CD4-positive, alpha-beta T cell treated with Interleukin-2 at 100 ng/mL for 4 hours (primary cell): ENCODE measurements at places on chromosomes 7 and 10.

DNA sequence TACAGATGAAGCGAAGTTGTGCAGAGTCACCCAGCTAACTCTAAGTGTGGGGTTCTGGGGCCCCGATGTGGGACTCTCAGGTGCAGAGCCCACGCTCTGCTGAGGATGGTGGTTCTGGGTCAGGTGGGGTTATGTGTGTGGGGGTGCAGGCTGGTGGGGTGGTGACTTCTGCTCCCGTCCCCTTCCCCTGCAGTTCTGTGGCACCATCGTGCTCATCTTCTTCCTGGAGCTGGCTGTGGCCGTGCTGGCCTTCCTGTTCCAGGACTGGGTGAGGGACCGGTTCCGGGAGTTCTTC, 28.6 kb upstream of the SH2D4B start:
- DNase-seq, result no peak

DNA sequence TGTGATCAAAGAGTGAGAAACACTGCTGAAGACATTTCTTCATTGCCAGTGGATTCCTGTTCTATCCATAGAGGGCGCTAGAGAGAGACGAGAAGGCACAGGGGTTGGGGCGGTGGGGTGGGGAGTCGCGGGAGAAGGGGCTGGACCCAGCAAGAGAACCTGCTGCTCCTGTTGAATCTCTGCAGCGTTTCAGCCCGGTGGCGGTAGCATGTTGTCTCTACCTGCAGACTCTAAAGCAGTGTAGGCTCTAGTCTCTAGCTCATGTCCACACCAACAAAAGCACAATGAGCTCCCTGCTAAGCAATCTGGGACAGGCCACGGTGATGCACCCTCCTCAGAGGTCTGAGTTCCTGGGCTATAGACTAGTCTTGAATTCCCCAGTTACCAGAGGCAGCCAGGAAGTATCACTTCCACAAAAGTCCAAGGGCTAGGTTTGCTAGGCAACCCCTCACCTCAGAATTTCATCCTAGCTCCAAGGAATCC, 167.7 kb downstream of the DGKB start:
- DNase-seq, result no peak

- DNase-seq, result no peak
Measured at GRCh38 chr7:68729371-68729770, 868.9 kb upstream of the AUTS2 start.

DNA sequence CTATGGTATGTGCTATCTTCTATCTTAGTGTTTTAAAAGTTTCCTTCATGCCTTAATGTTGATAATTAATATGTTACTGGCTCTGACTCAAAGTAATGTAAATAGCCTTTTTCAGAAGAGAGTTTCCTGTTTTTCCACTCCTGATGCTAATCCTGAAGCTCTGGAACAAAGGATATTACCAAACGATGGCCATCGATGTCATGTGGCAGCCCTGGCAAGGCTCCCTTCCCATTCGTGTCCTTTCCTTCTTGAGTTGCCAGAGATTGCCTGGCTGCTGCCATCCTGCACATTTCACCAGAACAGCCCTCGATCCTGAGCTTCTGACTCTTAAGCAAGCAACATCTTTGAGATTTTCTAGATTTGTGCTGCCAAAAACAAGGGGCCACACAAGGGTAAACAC, 46.0 kb downstream of the RNF133 start:
- no peak for DNase-seq

DNA sequence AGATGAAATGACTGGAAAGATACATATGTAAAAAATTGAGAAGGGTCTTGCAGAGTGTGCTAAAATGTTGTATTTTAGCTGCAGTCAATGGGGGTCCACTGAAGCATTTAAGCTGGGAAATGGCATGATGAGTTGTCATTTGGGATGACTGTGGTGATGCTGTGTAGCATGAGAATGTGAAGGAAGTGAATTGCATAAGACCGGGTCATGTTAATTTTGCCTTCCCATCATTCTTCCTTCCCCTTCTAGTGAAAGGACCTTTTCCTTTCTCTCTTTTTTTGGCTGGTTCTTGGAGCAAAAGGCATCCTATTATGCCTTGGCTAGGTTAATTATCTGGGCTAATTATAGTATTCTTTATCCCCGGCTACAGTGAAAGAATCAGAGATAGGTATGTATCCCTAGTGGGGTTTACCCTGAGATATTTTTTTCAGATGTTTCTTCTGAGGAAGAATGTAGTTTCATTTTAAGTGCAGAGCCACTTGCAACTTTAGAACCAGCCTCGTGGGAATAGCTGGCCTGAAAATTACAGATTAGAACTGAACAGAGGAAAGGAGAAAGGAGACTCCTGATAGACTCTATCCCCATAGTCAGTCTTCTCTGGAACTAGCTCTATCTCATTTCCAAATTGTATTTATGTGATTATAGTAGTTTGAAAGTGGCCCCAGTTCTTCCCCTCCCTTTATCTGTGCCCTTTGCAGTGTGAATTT, 93.6 kb downstream of the HGF start:
- DNase-seq, result no peak

GRCh38 chr7:54689394-54690049, 69.5 kb downstream of the SEC61G start:
- no peak for DNase-seq

DNA sequence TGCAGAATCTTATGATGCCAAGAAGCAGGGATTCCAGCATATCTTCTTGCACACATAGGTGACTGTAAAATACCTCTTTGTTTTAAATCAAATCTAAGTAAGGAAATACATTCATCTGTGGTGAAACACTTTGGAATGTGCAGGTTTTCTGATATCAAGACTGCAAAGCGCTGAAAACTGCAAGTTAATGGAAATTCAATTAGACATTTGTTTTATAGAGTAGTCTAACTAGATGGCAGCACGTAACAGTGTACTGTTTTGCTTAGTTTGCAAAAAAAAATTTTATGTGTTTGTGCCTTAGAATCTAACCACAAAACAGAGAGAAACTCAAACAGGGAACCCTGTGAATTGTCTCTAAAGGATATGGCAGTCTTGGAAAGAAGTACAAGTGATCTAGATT, 259.2 kb downstream of the HDAC9 start:
- no peak for DNase-seq

DNA sequence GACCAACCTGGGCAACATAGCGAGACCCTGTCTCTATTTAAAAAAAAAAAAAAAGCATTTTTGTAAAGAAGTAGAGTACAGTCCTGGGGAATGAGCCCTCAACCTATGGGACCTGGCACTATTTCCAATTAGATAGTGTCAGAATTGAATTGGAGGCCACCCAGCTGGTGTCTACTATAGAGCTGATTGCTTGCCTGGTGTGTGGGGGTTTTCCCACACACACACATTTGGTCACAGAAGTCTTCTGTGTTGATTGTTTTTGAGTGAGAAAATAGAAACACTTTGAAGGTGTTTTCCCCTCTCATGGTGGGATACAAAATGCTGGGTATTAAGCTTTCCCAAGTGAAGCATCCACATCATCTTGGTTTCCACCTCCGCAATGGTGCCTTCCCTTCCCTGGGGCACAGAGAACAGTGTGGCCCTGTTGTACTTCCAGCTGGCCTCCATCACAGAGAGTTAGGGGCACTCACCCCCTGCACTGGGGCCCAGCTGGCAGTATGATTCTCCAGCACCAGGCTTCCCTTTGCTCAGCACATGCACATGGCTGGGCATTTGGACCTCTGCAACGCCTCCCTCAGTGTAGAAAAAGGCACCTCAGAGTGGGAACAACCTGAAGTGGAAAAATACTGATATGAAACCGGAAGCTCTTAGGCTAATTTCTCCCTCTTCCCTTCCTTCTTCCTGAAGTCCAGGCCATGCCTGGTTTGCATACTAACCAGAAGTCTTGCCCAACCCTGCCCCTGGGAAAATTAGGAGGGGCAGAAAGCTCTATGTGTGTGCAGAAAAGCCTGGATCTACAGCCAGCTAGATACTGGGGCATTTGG, 10.7 kb upstream of the NFKB2 start:
- no peak for DNase-seq

DNA sequence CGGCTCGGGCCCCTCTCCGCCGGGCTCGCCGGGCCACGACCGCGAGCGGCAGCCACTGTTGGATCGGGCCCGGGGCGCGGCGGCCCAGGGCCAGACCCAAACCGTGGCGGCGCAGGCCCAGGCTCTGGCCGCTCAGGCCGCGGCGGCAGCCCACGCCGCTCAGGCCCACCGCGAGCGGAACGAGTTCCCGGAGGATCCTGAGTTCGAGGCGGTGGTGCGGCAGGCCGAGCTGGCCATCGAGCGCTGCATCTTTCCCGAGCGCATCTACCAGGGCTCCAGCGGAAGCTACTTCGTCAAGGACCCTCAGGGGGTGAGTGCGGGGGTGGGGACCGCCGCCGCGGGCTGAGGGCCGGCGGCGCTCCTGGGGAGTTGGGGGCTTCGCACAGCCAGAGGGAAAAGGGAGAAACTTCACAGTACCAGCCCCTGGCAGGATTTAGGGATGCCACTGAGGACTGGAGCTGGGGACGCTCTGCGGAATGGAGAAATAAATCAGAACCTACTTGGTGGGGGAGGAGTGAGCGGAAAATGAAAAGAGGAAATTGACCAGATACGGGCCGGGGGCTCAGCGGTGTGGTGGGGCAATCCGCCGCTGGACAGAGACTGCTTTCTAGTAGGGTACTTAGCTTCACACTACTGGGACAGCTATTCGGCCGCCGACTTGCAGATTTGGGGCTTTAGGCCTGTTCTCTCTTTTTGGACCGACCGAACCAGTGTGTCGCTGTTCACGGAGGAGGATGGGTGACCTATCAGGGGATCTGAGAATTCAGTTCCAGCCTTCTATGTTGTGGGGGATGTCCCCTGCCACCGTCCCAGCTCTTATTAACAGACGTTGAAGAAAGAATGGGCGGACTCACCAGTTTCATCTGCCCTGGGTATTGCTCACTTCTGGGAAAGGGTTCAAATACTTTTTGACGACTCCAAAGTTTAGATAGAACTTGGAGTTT, 669 bp downstream of the PI4K2A start:
- DNase-seq, result no peak

GRCh38 chr10:92173996-92174395, 116.9 kb downstream of the CPEB3 start:
- DNase-seq, result no peak

DNA sequence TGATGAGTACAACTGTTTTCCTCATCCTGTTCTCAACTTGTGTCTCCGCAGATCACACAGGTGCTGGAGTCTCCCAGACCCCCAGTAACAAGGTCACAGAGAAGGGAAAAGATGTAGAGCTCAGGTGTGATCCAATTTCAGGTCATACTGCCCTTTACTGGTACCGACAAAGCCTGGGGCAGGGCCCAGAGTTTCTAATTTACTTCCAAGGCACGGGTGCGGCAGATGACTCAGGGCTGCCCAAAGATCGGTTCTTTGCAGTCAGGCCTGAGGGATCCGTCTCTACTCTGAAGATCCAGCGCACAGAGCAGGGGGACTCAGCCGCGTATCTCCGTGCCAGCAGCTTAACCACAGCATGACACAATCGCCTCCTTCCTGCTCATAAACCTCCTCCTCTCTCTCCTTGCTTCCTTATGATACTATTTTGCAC, 126.7 kb upstream of the PRSS58 start:
- DNase-seq, result peak; percentile 34

GRCh38 chr7:55245271-55245723, 119.8 kb upstream of the LANCL2 start:
- DNase-seq, result no peak

GRCh38 chr7:12257582-12257981, 46.5 kb downstream of the TMEM106B start:
- peak; percentile 84 for DNase-seq

- no peak for DNase-seq
Measured at GRCh38 chr7:1858435-1859265, 188.6 kb downstream of the ELFN1 start.

- DNase-seq, result no peak
Measured at GRCh38 chr10:60123172-60123571, 216.8 kb upstream of the CCDC6 start.

DNA sequence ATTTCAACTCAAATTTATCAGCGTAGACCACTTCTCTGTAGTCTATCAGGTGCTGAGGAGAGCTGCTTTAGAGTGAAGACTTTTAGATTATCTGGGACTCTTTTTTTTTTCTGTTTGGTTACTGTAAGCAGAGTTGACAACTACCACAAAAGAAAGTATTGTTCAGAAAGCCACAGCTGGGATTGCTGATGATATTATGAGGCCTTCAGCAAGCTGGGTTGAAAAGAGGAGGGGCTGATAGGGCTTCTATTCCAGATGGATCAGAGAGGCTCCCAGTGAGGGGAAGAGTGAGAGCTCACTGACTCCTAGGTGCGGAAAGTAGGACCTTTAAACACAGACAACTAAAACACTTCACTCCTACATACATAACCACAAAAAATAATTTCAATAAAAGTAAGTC, 188.5 kb upstream of the FERD3L start:
- no peak for DNase-seq

DNA sequence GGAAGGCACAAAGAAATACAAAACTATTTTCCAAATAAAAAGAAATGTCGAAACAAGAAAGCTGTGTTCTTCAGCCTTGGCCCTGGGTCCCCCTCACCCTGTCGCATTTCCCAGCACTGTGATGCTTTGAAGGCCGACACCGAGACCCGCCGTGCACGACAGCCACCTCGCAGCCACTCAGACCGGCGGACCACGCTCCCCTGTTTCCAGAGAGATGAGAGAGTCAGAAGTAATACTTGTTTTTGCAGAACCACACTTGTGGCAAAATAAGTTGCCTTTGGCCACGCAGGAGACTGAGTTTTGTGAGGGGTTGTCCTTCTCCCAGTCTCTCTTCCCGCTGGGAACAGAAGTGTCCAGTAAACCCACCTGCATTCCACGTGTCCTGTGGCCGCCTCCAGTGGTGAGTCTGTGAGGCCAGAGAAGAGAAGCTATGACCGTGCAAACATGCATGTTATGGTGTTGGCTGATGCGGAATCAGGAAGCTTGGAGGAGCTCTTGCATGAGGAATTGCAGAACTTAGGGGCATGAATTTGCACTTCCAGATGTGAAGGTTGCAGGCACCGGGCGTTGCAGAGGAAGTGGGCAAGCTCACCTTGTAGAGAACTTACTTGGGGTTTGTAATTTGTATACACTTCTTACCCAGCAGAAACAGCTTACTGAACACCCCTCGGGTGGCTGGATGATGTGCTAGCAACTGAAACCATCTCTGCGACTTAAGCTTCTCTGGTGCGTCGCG, 194.5 kb downstream of the EBF3 start:
- DNase-seq, result no peak

DNA sequence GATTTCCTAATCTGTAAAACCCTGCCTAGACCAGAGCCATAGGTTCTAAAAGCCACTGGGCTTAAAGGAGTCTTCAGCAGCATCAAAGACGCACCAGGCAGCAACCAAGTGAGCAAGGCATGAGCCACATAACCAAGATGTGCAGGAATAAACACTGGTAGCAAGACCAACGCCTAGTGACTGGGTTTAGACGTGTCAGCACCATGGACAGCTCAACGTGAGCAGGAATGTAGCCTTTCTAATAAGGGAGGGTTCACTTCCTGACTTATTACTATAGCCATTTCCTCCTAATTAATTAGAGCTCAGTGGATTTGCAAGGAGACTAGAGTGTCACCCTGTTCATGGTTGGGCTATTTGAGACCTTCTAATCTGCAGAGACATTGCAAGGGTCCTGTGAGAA, 223.7 kb downstream of the LHFPL3 start:
- no peak for DNase-seq
